Activated CD4-positive, CD25-positive, alpha-beta regulatory T cell treated with anti-CD3 and anti-CD28 coated beads, Interleukin-2, amount 50 U/mL, for 72 hours (primary cell): ENCODE measurements at places on chromosomes 4 and X.

GRCh38 chr4:118869808-118870342 is 18.8 kb upstream of the SYNPO2 start:
- no peak for DNase-seq

DNA sequence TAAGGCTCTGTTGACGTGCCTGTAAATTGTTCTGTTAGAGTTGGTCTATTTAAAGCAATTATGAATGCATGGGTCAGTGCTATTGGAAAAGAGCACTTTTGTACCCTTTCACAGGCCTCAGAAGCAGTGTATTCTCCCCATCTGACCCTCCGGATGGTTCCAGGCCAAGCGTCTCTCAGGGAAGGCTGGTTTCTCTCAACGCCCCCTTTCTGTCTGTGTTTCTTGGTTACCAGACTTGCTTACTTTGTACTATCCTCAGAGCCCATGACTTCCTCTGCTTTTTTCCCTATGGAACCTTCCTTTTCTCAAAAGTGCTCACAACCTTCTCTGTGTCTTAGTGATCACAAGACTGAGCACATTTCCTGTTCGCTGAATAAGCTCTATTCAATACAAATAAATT is 559.3 kb upstream of the ZFP42 start:
- no peak for DNase-seq

DNA sequence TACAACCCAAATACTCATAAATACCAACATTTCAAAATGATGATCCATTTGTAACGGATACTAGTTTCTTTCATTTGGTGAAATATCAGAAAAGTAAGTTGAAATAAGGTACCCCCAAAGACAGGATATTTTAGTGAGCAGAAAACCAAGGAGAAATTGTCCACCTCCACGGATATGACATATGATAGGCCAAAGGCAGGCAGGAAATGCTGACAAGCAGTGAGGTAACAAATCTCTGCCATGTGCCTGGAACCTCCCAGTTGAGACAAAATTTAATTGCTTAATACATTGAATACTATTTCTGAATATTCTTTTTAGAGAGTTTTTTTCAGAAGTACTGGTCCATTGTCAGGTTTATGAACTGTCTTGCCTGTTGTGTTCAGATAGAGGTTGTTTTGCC is 118.8 kb downstream of the GATB start:
- no peak for DNase-seq

DNA sequence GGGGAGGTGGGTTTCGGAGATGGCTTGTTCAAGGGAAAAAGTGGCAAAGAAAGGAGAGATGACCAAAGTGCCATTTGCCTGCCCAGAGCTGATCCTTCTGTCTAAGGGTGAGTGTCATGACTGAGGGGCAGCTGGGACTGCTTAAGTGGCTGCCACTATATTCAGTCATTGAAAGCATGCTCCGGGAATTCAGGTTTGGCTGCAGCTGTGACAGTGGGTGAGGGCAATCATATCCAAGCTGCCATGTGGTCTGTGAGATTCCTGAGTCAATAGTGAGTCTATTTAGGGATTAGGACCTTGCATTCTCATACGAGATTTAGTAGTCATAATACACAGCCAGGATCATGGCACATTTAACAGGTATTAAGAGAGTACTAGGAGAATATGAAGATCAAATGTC is 138.8 kb upstream of the BANK1 start:
- DNase-seq = no peak

DNA sequence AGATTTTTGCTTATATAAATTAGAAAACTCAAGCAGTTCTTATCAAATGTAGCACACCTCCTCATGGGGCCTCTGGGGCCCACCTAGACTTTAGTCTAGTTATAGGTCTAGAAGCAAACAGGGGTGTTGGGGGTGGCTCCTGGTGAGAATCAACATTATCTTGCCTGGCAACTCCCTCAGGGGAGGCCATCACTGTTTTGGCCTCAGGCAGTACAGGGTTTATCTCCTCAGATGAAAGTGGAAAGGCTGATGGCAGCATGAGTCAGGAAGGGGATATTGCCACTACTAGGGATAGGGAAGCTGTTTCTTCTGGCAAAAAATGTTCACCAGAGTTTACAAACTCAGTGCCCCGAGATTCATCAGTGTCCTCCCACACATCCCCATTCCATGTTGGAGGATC is 232.4 kb upstream of the BMP3 start:
- DNase-seq = no peak

GRCh38 chr4:24032371-24032989 is 142.6 kb upstream of the PPARGC1A start:
- no peak for DNase-seq

GRCh38 chr4:8580321-8581093 is at the start of gene GPR78:
Gene GPR78, plus strand, starts transcription at chr4:8580392. Its CDS starts 591 bp downstream, at chr4:8580983.
- no peak for DNase-seq

GRCh38 chr4:174265916-174266315 is 17.6 kb downstream of the FBXO8 start:
- no peak for DNase-seq

DNA sequence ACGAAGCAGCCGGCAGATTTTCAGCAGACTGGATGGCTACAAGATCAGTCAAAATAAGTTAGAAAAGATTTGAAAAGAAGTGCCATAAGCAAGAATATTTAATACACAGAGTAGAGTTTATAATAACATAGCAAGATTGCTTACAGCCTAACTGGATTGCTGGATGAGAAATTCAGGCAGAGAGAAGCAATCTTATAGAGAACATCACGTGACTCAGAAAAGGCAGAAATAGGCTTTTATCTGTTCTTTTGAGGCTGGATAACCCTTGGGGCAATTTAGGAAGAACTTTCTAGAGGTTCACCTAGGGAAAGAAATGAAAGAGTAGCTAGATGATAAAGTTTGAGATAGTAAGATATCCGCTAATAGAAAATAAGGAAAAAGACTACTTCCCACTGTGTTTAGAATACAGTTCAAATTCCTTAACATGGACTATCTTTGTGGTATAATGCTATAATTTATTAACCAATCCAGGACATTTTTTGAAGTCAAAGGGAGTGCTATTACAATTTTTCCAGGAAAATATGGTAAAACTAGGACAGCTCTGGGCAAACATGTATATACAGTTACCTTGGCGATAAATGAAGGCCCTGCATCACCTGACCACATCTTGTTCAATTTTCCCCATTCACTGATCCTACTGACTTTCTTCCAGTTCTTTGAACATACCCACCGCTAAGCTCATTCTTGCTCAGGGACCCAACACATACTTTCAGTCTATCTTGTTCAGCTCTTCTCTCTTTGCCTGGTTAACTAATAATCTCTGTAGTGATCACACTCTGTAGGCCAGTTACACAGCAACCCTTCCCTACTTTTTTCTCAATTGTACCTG is 12.7 kb upstream of the SPCS3 start:
- no peak for DNase-seq

DNA sequence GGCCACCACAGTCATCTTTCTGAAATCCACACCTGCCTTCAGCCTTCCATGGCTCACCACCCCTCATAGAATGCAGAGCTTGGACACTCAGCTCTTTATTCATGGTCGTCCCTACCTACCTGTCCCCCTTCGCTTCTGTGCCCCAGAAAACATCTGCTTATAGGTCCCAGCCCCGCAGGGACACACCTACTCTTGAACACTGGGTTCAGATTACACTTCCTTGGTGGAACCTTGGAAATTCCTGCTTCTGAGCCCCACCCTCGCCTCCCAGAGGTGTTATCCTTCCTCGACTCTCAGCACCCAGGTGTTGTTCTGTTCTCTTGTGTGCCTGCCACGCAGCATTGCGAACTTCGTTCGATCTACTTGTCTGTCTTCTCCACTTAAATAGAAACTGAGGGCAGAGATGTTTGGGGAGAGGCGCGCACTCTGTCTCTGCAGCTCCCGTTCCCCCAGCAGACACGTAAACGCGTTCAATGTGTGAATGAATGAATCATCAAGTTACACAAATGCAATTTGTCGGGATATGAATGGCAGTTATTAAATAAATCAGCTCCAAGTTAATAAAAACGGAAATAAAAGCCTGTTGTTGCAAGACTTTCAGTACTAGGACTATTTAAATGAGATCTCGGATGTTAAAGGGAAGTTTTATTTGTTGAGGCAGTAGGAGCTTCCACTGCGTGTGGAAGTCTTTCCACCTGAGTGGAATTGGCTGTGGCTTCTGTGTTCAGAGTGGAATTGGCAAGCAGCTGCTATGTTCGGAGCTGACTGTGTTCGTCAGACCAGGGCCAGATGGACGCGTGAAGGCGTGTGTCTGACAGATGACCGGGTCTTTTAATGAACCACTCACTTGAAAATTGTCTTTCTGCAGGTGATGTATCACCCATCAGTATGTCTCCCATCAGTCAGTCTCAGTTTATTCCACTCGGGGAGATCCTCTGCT is 95.6 kb downstream of the STOX2 start:
- no peak for DNase-seq

DNA sequence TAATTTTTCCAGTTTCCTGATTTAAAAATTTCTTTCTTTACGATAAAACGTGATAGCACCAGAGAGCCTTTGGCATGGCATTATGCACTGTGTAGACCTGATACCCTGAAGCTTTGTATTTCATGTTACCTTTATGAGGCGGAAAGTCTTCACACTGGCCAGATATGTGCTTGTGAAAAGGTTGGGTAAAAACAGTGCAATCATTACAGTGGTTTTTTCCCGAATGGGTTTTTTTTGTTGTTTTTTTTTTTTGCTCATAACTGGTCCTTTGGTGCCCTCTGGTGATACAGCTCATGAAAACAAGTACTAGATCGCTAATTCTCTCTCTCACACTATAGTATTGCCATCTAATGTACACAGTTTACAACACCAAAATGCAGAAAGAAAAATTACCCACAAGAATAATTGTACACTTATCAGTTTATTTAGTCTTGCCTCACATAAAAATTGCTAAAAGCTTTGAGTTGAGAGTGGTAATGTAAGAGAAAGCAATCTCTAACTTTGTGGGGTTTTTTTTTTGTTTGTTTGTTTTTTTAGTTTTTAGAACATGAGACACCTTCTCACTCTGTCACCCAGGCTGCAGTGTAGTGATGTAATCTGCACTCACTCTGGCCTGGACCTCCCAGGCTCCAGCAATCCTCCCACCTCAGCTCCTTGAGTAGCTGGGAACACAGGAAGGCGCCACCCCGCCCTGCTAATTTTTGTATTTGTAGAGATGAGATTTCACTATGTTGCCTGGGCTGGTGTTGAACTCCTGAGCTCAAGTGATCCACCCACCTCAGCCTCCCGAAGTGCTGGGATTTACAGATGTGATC is 21.3 kb downstream of the SPCS3 start:
- DNase-seq = no peak

DNA sequence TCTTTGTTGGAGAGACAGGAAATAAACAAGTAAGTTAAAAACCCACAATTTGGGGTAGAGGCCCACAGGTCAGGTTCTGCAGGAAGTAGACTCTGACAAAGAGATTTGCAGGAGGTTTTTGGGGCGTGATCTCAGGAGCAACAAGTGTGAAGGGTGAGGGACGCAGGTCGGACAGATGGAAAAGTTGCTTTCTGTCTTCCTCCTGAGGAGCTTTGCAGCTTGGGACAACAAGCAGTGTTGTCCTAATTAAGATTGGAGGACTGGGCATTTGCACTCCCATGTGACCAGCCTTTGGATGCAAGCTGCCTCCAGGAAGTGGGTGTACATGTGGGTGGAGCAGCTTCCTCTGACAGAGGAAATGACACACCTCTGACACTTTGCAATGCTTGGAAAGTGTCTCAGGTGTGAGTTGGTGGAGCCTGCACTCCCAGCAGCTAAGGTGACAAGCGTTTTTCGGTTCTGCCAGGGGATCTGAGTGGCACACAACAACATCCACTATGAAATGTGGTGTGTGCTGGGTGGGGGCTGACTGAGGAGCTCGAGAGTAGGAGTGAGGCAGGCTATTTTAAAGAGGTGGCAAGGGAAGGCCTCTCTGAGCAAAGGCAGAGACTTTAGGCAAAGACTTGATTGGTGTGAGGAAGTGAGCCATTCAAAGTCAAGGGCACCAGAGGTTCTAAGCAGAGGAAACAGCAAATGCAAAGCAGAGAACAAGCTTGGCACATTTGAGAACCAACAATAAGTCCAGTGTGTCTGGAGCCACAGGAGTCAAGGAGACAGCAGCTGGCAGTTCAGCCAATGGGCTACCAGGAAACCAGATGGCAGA is 339.8 kb upstream of the GATB start:
- DNase-seq = peak; percentile 57

GRCh38 chrX:9339603-9340491 is 125.0 kb upstream of the TBL1X start:
- no peak for DNase-seq

DNA sequence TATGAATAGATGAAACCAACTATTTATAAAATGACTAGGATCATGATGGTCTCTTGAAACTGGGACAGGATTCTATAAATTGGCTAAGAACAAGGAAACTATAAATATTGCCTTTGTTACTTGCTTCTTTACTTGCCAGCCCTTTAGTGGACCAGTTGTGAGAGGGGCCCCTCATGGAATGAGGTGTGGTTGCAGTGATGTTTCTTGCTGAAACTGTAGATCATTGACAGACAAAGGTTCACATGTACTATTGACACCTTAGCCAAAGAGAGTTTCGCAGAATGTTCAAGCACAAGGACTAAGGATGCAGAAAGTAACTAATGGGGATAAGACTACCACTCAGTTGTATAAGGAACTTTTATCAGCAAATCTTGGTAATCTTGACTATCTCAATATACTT is 135.0 kb upstream of the SMIM10 start:
- no peak for DNase-seq

GRCh38 chr4:13534344-13535063 is 9.8 kb downstream of the NKX3-2 start:
- no peak for DNase-seq
